NCI-H2107 (cell line): ENCODE measurements at places on chromosomes 6 and 20.

DNA sequence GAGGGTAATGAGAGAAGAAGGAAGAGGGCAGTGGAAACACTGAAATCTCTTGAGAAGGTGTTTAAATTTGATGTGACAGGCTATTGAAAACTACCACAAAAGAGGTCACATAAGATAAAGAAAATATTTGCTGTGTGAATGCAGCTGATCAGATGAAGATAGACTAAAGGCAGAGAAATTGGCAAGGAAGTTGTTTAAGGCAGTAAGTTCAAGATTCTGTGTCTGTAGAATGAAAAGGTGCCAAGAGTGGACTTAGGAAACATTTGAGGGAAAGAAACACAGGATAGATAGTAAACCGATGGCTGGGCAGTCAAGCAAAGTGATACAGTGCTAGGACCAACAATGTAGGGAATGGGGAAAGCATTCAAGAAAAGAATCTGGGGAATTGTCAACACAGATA is 332.3 kb upstream of the MARCKS start:
- no peak for DNase-seq

GRCh38 chr20:14928083-14928482 is 590.7 kb upstream of the FLRT3 start:
- DNase-seq = no peak

DNA sequence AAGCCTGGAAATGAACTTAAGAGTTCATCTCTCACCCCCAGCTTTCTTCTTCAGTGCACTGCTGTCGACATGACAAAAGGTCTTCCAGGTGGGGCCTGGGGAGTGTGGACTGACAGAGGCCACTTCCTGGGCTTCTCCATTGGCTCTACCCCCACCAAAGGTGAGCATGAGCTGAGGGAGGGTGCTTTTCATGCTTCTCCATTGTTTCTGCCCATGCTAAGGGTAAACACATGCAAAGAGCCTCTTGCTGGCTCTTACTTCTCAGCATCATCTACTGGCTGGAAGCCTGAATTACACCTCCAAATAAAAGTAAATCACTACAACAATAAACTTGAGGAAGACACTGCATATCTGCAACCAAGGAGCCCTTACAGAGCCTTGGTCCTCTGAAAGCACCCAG is 227.2 kb downstream of the EPM2A start:
- no peak for DNase-seq

DNA sequence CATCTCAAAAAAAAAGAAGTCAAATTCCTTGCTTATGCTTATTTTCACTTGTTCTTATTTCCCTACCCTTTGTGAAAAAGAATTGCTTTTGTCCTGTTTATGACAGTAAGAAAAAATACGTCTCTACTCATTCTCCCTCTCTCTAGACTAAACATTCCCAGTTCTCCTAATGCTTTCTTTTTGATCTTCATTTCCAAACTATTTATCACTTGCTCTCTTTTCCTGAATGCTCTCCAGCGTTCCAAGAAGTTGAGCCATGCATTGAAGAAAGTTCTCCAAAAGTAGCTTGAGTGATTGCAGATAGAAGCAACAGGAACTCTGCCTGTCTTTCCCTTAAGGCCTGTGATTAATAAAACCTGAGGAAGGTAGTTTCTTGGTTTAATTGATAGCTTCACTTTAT is 53.1 kb upstream of the TMEM170B start:
- DNase-seq = no peak

DNA sequence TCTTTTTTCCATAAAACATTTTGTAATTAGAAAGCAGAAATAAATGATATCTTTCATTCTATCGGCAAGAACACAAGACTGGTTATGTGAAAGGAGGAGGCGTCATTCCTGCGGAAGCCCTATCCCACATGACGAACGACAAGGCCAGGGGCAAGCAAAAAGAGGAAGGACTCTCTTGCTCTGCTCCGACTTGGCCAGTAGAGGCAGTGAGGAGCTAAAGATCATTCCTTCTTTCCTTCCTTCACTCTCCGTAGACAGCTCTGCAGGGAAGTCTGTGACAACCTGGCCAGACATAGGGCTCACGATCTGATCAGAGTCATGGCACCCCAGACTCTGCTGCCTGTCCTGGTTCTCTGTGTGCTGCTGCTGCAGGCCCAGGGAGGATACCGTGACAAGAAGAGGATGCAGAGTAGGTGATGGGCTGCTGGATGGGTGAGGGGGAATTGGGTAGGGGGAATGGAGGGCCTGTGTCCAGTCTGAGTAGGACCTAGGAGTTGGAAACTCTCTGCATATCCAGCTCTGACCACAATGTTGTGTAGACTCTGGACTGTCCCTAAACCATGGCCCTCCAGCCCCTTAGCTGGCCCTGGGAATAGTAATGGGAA is at the start of gene WFDC10A:
Gene WFDC10A (plus strand): TSS at position 244 of the 605 bp plus-strand sequence. CDS start 75 bp downstream, at position 319.
- DNase-seq = no peak

DNA sequence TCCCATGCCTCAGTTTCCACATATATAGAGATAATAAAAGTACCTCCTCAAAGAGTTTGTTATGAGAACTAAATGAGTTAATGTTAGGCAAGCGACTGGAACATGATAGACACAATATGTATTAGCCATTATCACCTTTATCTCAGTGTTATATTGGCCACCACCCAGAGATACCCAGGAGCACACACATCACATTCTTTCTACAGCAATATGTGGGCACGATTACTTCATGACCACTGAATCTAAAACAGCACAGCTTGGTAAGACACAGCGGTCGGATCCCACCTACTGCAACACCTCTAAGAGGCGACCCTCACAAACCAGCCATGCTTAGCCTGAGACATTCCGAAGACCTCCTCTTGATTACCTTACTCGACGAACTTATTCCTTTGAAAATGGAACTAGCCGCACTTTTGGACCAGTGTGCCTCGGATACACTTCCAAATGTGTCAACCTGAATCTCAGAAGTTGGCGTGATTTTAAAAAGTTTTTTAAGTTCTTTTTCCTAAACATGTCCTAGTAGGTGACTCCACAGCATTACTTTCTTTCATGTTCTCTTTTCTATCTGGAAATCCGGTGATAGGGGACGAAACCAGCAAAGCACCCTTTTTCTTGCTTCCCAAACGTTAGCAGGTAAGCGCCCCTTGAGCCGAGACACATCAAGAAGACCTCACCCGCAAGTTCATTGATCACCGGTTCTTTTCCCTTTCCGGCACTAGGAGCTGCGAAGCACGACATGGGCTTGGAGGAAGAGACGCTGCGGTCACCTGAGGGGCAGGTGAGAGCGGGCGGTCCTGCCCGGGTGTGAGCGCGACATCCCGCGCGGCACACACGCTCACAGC is 923 bp downstream of the GMDS start:
- no peak for DNase-seq
